ENCODE measurements at places on chromosomes 2 and 18. TPM values are rescaled to one million over a fixed set of nuclear protein-coding genes. Genes with fewer than 3 reads are reported as not detected.

- DNase-seq, result no peak
Observed at GRCh38 chr18:77133835-77134496, 1.4 kb upstream of the MBP start.

- DNase-seq, result no peak
Observed at GRCh38 chr2:189467160-189467559, 25.9 kb downstream of the WDR75 start.

GRCh38 chr2:219252084-219252483, 959 bp upstream of the TUBA4B start:
- DNase-seq, result no peak

LAMA1 gene
- 0.17 TPM for total RNA-seq

- DNase-seq, result no peak
Observed at GRCh38 chr2:98623657-98624056, 15.3 kb downstream of the UNC50 start.

GRCh38 chr2:128423788-128424165, 105.1 kb upstream of the HS6ST1 start:
- DNase-seq, result peak; percentile 47

- no peak for DNase-seq
Observed at GRCh38 chr18:7272311-7273049, 41.6 kb downstream of the LRRC30 start.

GRCh38 chr2:37020887-37021796, 54.8 kb upstream of the STRN start:
- DNase-seq, result no peak

- no peak for DNase-seq
Observed at GRCh38 chr2:224069172-224069571, 30.1 kb upstream of the SERPINE2 start.

GRCh38 chr2:226868331-226869162, 32.7 kb downstream of the RHBDD1 start:
- no peak for DNase-seq

TUBA4B gene
- not detected for total RNA-seq

LBX2 gene
- total RNA-seq, result 0.99 TPM

DNA sequence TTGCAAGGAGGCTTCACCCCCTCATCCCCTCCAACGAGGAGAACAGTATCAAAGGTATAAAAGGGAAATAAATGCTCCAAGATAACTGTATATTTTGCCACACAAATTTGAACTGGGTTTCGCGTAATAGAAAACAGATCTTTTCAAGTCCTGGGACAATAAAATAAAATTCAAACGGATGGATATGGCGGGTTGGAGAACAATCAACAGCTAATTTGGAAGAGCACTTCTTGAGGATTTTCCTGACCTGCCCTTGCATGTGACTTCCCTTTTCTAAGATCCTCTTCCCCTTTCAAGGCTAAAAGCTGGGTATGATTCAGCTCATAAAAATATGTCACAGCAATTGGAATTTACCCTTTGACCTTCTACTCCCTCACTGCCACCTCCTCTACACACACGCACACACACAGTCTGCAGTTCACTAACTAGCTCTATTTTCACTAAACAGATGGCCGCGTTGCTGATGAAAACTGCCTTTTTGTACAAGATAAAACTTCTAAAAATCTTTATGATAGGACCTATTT, 386.9 kb downstream of the FIGN start:
- no peak for DNase-seq

DNA sequence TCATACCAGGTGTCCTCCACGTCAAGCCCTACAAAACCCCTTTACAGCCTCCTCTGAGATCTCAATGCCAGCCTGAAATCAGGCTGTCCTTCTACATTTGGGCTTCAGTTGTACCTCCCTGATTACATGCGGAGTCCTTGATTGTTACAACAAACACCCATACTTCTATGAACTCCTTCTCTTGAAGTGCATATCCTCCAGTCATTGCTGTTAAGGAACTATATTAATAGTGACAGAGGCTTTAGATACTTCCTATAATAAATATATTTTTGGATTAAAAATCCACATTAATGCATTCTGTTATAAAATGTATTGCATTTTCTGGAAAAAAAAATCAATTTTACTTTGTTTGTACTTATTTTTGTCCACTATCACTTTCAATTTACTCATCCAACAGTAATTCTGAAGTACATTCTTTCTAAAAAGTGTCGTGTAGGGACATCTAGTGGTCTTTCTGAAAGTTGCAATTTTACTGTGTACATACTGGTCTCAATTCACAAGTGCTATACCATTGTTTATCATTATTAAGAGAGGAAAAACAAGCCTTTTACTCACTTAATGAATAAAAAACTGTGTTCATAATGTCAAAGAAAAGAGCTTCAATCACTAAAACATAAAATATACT, 316.4 kb downstream of the DSEL start:
- no peak for DNase-seq

DNA sequence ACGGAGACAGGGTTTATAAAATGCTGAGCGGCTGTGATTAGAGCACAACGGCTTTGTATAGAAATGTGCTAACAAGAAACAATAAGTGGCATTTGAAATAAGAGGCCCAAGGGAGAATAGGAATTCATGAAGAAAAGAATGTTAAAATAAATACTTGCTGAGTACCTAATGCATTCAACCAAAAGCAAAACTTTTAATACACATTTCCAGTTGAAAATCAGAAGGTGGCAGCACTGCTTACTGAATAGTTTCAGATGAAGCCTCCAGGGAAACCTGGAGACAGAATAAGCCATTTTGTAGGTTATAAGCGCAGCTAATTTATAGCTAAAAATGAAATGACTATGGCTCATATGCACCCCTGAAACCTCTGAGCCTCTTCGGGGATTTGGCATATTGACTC, 286.6 kb downstream of the DPP10 start:
- DNase-seq, result no peak

DNA sequence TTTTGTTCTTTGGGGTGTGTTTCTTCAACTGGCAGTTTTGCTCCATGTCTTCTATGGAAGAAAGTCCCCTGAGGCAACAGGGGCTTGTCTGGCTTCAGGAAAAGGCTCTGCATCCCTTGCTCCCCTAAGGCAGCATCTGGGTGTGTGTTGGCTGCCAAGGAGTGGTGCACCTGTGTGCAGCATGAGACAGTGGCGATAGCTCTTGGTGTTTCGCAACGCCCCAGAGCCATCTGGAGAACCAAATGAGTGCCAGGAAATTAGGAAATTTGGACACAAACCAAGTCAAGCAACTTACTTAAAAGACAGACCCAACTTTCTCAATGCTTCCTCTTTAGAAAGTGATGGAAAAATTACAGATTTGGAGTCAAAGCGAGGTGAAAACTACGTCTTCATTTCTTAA, 1044.4 kb upstream of the CNTNAP5 start:
- no peak for DNase-seq

DNA sequence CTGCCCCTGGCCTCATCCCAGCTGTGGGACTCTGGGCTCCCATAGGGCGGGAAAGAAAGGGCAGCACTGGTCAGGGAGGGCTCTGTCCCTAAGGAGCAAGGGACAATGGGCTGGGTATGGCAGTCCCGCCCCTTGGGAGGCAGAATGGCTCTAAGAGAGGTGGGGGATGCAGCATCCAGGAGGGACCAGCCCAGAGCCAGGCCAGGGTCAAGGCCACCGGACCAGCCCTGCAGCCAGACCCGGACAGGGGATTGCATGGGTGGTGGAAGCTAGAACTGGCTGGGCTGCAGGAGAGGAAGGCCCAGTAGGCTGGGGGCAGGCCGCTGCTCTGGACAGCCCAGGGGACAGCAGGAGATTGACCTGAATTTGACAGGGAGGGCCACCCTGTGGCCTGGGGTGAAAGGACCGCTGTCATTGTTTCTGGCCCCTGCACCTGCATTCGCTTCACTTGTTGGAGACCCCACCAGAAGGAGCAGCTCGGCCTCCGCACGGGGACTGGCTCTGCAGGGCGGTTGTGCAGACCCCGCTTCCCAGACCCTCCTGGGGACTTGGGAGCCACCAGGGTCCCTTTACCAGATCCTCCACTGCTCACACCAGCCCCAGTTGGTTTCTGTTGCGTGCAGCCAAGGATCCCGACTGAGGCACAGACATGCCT, 14.6 kb downstream of the RAMP1 start:
- no peak for DNase-seq

DNA sequence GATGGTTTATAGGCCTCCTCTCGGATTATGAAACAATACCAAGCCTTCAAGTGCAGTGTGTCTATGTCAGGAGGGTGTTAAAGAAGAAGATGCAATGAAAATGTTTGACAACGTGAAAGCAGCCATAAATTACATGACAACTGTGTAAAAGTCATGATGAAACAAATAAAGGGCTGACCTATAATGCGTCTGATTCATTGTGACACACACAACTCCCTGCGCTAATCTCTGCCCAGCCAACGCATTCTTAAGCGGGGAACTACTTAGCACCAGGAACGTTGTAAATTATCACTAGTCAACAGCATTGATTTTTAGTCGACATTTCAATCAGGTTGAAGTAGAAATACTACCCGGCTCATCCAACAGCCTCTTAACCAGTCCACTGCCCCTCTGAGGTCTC, 26.8 kb downstream of the BCL11A start:
- no peak for DNase-seq

MAP3K19 gene
- not detected for total RNA-seq

NOL4 gene
- total RNA-seq, result not detected

DNA sequence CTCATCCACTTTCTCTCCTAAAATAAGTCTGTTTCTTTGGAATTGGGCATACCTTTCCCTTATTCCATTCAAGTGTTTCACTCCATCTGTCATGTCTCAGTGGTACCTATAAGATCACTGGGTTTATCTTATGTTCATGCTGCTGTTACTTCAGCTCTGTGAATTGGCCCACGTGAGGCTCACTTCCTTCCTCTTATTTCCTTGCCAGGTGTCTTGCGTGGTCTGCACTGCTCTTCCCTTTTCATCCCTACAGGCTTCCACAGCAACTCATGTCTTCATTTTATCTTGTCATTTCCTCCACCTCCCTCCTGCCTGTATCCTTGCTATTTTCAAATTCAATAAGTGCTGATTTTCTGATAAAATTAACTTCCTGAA, 159.1 kb upstream of the ALPP start:
- no peak for DNase-seq

DNA sequence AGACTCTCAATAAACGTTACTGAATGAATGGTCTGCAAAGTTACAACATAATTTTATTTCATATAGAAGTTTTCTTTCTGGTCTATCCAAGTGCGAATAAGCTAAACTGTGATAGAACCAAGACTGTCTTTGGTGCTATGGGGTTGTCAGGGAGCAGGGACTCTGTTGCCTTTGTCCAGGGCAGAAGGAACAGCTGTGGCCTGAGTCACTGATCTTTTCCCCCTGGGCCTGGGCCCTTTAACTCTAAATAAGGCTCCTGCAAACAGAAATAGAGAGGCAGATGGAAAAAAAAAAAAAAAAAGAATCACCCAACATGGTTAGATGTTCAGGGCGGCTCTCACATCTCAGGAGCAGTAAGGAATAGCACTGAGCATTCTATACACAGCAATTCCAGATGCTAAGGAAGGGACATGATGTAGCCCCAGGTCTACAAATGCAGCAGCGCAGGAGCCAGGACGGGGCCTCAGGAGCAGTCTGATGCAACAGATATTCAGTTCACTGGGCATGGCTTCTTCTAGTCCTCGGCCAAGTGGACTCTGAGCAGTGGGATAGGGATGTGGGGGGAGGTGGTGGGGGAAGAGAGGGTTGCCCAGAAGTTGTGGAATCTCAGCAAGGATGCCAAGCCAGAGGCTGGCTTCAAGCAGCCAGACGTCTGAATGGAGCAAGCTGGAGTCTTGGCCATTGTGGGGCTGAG, 247.1 kb upstream of the SIX2 start:
- DNase-seq, result peak; percentile 62
